ENCODE measurements at places on chromosomes 2 and 18.

- DNase-seq = no peak
Measured at GRCh38 chr2:216478151-216478550, 20.5 kb upstream of the RPL37A start.

- DNase-seq = no peak
Measured at GRCh38 chr2:67295406-67295805, 101.7 kb upstream of the ETAA1 start.

DNA sequence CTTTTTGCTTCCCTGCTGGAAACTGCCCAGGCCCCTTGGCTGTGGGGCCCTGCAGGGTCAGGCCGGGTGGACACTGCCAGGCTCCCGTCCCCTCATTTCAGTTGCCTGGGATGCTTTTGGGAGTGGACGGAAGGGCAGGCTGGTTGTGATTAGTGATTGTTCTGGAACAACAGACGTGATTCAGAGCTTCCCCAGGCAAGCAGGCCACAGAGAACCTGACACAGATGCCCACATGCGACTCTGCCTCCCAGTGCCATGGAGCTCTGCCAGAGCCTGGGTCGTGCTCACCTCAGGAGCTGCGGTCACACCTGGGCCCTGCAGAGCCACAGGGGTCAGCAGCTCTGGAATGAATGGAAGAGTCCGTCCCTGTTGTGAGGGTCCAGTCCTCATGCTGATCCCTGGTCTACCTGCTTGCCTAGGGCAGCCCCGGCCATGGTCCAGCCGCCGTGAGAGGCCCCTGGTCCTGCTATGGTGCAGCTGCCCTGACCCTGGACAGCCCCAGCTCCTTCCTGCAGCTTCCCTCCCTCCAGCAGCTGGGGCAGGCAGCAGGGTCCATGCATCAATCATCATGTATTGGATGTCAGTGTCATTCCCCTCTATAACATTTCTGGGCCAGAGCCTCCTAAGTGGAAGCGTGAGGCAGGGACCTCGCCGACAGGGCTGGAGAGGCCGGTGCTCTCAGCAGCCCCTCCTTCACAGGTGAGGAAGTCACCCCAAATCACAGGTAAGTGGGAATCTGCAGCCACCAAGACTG is 518.6 kb upstream of the MYT1L start:
- DNase-seq = no peak

DNA sequence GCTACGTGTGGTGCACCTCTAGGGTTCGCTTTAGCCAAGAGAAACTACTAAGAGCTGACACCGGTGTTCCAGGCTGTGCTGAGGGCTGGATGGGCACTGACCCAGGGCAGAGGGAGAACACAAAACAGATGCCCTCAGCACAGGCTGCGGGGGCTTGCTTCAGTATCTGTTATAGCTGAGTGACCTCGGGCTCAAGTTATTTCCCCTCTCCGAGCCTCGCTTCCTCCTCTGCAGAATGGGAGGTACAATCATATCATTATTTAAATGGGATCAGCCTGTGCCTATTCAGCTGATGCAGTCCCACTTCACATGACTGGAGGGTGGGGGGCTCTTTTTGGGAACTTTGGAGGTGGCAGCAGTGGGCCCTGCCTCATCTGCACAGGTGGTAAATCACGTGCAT is 156.1 kb upstream of the APCDD1 start:
- no peak for DNase-seq

DNA sequence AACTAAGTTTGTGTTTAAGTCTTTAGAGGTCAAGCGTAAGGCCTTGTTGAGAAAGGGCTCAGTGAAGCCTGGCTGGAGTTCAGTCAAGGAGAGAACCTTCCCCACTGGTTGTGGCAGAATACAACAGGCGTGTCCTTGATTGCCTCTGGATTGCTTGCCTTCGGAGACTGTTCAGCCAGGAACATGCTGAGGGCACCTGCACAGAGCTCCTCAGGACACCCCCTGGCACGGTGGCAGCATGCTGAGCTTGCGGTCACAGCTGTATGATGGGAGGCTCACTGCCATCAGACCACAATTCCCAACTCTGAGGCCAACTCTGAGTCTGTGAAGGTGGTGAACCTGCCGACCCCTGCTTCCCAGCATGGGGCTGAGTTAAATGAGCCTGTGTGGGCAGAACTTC is 130.0 kb downstream of the LPIN1 start:
- no peak for DNase-seq

- DNase-seq = no peak
Measured at GRCh38 chr2:232321817-232322559, 56.6 kb upstream of the ALPP start.

DNA sequence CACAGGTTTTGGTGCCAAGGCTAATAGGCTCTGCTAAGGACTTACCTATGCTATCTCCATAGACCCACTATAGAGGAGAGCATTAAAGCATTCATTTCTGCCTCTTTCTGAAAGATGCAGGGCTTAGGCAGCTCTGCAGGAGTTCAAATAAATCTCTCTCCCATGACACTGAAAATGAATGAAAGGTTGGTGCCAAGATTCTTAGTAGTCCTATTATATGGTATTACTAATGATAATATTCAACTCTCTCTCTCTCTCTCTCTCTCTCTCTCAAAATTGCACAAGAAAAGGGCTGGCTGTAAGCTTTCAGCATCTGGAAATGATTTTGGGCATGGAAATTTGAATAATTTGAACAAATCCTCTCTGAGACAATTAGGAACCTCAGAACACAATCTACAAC is 433.7 kb downstream of the MBD2 start:
- DNase-seq = no peak

- no peak for DNase-seq
Measured at GRCh38 chr2:67596871-67597270, 199.7 kb downstream of the ETAA1 start.

GRCh38 chr18:33875029-33875565 is 297.1 kb downstream of the ASXL3 start:
- no peak for DNase-seq

GRCh38 chr2:181077128-181077709 is 96.8 kb downstream of the UBE2E3 start:
- DNase-seq = no peak

GRCh38 chr2:120831891-120832290 is 96.2 kb downstream of the GLI2 start:
- no peak for DNase-seq
